Endodermal cell (in vitro differentiated cells): ENCODE measurements at places on chromosomes 5 and 9.

DNA sequence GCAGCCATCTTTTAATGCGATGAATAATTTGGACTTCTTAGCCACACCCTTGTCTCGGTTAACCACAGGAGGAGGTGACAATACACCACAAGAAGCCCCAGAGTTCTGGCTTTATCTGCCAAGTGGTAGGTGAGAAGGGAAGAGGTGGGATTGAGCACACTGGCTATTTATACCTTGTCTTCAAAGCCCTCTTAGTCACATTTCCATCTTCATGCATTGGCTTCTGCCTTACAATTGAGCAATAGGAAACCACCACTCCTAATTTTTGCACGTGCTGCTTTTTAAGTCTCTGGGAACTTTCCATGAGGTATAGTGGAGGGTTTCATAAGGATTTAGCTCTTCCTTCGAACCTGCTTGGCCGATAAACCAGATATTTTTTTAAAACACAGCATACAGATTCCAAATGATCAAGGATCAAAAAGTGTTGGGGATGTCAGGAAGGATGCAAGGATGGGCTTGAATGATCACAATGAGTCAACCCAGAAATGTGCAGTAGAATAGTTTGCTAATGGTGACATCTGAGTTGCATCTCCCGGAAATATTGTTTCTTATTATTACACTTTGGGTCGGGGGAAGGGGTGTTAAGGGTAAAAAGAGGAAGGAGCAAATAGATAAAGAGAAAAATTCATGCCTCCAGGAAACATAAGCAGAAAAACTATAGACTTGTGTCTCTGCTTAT, 25.5 kb downstream of the PLAC8L1 start:
- DNase-seq: peak; percentile 47

DNA sequence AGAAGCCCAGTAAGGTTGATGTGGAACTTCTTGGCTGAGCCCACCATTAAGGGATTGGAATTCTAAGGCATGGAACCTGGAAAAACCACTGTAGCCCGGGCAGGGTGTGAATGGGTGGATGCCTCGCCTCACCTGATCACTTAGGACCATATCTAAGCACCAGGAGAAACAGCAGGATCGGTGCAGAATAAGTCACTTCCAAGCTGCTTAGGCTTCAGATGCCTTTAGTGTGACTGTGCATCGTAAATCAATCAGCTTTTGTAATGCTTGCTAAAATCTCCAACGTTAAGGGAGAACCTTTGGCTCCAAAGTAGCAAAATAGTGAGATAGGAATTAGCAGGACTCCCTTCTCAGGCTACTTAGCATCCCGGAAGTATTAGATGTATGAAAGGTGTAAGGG, 103.9 kb upstream of the MEGF10 start:
- no peak for DNase-seq

DNA sequence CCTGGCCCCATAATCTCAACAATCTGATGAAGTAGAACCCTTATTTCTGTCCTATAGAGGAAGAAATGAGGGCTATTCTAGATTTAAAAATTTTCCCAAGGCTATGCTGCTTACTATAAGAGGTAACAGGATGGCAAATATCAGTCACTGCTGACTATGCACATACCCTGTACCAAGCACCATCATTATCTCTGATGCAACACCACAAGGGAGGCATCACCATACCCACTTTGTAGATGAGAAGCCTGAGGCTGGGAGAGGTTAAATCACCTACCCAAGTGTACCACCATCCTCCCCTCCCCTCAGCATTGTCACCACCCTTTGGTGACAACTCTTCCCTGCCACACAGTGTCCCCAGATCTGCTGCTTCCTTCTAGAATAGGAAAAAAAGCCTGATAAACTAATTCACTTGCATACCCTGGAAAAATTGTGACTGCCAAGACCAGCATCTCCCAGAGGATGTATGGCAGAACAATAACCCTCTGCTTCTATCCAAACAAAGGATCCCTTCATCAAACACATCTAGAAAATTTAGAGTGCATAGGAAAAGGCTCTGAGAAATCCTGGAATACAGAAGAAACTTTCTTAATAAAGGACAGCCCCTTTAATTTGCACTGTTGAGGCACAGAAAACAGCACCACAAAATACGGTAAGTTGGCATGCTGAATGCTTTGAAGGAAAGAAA, 48.3 kb downstream of the PRRC1 start:
- DNase-seq: no peak

GRCh38 chr9:81373294-81373693, 316.1 kb downstream of the TLE1 start:
- DNase-seq: no peak

DNA sequence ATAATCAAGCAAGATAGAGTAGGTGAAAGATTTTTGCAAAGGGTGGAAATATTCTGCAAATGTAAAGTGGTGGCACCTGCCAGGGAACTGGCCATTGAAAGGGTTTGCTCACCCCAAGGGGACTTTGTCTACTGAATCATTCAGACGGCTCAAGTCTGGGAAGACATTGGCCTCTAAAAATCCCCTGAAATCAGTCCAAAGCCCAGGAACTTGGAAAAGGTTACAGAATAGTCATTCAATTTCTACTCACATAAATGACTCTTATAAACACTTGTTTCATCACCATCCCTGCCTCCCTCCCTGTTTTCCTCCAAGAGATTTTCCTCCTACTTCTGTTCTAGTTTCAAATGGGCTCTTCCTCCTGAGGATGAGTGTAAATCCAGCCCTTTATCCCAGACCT, 28.5 kb downstream of the ZNF366 start:
- no peak for DNase-seq

- DNase-seq: no peak
Measured at GRCh38 chr5:27503813-27504212, 465.4 kb upstream of the CDH9 start.
